ENCODE measurements at places on chromosomes 13 and 19.
A peak's percentile ranks its signal among the peaks of the same experiment; 100 is the strongest.

GRCh38 chr13:105599477-105600037 lies 935.9 kb downstream of the EFNB2 start:
- no peak for DNase-seq

DNA sequence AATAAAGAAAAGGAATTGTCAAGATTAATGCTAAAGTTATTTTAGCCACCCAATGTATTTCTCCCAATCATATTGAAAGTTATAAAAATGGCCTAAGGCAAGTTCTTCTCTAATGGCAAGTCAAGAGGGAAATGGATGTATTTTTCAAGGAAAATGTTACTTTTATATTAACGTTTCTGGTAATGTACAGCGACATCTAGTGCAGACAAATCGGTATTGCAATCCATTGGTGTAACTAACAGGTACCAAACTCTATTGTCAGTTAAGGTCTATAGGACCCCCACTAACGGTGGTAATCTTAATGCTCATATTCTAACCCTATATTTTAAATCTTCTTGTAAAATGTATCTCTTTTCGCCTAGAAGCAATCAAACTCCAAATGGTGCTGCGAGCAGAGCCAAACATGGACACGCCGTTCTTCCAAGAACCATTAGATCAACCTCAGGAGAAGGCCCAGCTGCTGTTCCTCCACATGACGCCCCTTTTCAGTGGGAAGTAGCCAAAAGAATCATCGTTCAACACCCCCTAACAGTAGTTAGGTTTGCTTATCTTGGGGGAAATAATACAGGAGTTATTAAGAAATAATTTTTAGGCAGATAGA lies 98.5 kb upstream of the PABPC3 start:
- DNase-seq: peak; percentile 35

- peak; percentile 51 for DNase-seq
These were observed 2.6 kb upstream of the MCEMP1 start for GRCh38 chr19:7674010-7675005.

GRCh38 chr19:33266974-33267484 lies 35.3 kb downstream of the CEBPA start:
- no peak for DNase-seq

DNA sequence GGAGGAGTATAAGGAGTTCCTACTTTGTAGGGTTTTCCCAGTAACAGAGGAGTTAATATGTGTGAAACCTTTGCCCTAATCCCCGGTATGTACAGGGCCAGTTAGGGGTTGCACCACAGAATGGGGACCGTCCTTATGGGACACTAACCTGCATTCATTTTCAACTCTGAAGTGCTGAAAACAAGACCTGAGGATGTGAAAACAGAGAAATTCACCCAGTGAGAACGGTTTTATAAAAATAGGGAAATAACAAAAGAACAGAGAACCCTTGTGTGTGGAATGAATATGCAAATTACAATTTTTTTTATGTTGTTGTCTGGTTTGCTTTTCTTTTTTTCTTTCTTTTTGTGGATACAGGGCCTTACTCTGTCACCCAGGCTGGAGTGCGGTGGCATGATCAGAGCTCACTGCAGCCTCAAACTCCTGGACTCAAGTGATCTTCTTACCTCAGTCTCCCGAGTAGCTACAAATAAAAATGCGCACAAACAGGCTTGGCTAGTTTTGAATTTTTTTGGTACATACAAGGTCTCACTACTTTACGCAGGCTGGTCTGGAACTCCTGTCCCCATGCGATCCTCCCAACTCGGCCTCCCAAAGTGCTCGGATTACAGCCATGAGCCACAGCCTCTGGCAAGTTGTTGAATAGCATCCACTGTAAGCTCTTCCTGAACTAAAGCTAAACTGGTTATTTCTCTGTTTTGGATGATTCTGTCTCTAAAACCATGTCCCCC lies 10.6 kb downstream of the CLC start:
- DNase-seq: no peak

- no peak for DNase-seq
These were observed 77.5 kb downstream of the LHFPL6 start for GRCh38 chr13:39525506-39525905.

DNA sequence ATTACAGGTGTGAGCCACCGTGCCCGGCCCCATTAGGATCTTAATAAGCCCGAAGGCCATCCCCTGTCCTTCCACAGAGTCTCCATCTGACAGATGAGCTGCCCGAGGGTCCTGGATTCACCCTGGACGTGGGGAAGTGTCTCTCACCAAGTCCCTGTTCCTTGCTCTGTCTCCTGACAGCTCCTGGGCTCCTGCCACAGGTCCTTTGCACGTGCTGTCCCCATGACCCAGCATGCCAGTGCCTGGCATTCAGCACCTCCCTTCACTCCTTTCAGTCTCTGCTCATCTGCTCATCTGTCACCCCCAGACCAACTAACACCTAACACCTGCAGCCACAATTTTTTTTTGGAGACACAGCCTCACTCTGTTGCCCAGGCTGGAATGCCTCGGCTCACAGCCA lies 14.5 kb downstream of the CERS1 start:
- no peak for DNase-seq

DNA sequence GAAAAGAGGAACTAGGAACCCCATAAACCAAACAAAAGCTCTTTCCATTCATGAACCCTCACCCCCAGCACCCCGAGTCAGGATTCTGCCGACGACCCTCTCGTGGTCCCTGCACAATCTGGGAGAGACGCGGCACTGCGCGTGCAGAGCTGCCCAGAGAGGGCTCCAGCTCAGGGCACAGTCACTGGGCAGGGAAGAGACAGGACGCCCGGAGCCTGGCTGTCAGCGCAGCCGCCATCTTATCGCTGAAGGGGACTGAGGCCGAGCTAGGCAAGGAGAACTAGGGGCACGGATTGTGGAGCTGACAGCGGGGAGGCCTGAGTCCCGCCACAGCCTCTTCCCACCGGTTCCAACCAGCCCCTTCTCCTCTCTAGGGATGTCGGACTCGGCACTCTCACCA lies 349 bp downstream of the ZNF98 start:
- DNase-seq: no peak

GRCh38 chr13:113625965-113626721 lies 31.9 kb downstream of the ATP4B start:
- DNase-seq: no peak

- DNase-seq: no peak
These were observed 373.1 kb upstream of the MIR17HG start for GRCh38 chr13:90974249-90974975.

- no peak for DNase-seq
These were observed 78.9 kb downstream of the TEX26 start for GRCh38 chr13:31011193-31011860.

DNA sequence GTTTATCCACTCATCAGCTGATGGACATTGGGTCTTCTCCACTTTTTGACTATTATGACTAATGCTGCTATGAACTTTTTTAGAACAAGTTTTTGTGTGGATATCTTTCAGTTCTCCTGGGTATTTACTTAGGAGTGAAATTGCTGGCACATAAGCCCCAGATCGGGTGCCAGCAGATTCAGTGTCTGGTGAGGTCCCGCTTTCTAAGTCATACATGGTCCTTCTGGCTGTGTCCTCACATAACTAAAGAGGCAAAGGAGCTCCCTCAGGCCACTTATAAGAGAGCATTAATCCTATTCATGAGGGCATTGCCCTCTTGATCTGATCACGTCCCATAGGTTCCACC lies 600 bp upstream of the ZNF226 start:
- no peak for DNase-seq

DNA sequence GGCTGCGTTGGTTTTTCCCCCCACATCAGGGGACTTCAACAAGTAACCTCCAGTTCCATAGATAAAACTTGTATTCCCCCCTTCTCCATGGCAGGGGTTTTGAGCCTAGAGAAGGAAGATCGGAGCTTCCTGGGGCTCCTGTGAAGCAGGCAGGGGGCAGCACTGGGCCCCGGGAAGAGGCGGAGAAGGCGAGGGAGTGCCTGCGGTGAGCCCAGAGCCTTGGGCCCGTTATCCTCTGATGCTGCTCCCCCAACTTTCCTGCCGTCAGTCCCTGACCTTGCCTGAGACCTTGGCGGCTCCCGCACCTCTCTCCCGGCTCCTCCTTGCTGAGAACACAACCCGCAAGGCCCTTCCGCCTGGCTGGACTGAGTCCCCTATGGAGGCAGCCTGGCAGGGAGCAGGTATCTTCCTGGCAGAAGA lies 2.5 kb downstream of the LIPE start:
- no peak for DNase-seq

GRCh38 chr13:40060296-40061007 lies 405.0 kb downstream of the COG6 start:
- DNase-seq: no peak

- DNase-seq: peak; percentile 75
These were observed at the start of gene OBI1 for GRCh38 chr13:78658630-78659449. OBI1 (minus strand) TSS chr13:78659155; CDS start chr13:78659120, 35 bp downstream.

DNA sequence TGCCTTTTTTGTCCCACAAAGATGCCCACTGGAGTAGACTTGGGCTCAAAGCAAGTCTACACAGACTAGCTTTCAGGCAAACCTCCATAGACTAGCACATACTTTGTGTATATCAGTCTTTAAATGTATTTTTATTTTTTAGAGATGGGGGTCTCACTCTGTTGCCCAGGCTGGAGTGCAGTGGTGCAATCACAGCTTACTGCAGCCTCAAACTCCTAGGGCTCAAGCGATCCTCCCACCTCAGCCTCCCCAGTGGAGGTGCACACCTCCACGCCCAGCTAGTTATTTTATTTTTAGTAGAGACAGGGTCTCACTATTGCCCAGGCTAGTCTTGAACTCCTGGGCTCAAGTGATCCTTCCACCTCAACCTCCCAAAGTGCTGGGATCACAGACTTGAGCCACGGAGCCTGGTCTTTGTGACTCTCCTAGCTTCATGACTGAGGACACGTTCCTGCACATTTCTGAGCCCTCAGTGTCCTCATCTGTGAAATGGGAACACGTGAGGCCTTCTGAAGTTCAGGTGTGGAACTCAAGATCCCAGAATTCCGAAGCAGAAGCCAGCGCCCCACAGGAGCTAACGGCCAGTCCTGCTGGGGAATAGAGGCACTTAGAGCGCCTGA lies 5.1 kb upstream of the TPM4 start:
- no peak for DNase-seq

GRCh38 chr13:53121131-53121773 lies 92.6 kb downstream of the OLFM4 start:
- DNase-seq: no peak

DNA sequence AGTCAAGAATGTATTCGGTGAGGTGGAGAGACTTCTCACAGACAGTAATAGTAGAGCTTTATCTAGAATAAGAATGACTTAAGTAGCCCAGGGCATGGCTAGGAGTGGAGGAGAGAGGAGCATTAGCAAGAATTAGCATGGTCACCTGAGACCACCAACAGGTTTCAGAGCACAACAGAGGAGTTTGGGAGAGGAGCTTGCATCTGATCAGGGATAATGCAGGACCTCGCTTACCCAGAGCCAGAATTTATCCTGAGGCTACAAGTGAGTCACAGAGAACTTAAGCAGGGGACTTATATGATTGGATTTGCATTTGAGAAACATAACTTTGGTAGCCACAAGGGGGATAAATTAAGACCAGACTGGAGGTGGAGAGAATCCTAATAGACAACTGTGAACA lies 102.1 kb upstream of the FNDC3A start:
- no peak for DNase-seq

DNA sequence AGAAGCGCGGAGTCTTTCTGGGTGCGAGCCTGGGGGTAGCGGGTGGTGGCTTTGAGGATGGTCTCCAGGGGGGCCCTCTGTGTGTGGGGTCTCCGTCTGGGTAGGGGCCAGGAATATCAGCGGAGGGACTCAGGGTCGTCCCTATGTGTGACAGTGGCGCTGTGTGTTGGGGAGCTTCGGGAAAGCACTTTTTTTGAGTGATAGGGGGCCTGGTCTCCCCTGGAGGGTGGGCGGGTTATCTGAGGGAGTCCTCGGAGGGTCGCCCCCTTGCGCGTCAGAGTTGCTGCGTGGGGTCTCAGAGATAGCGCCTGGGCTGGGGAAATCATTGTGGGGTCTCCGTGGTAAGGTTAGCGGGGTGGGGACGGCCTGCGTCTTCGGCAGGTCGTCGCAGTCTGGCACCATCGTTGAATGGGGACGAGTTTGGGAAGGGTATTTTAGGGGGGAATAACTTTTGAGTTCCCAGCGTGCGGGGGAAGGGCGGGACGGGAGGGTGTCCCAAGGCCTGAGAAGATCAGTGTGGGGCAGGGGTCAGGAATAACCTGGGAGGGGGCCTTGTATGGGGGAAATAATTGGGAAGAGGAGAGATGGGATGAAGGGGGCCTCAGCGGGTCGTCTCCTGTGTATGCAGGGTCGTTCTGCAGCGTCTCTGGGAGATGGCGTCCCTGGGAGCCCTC lies 857 bp downstream of the IER2 start:
- peak; percentile 36 for DNase-seq

- no peak for DNase-seq
These were observed 60.0 kb downstream of the TEX29 start for GRCh38 chr13:111380431-111380830.

DNA sequence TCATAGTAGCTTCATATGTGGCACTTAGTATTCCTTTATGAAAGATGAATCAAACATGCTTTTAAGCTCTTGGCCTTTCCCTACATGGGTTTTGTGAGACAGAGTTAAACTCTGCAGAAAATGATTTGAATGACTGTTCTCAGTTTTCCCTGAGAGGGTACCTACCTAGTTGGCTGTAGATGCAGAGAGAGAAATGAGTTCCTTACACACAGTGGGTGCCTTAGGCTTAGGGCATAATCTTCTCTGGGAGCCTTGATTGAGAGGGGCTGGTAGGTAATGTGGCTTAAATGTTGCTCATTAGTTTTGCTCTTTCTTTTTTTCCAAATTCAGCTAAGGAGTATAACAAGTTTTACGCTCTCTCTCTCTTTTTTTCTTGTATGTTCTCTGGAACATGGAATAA lies 3.0 kb downstream of the URI1 start:
- DNase-seq: no peak

GRCh38 chr19:19849056-19849455 lies 16.6 kb upstream of the ZNF253 start:
- DNase-seq: no peak

Data from Kasumi-1 (cell line).